ENCODE measurements at places on chromosomes 6 and 20.

DNA sequence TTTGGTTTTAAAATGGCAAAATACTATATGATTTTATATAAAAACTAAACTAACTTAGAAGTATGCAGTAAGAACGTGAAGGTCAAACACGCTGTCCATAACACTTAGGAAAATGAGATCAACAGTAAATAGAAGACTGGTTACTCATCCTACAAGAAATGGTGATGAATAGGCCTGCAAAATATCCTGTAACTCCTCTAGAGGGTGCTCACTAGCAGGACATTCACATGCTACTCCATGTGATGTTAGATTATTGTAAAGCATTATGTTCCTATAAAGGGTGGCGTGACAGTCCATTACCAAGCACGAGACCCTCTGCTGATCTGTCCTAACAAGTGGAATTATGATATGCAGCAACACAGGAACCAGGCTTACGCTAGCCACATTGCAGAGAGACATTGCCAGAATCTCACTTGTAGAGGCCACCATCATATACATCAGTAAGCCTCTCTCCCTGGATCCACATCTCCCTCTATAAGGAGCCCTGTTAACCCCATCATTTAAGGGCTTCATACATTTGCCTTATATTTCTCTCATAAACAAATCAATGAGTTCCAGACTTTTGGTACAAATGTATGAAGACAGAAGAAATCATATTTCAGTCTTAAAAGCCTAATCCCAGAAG is 18.0 kb upstream of the DEFB129 start:
- DNase-seq: peak; percentile 70

GRCh38 chr6:152298055-152298647 is 339.0 kb downstream of the SYNE1 start:
- no peak for DNase-seq

DNA sequence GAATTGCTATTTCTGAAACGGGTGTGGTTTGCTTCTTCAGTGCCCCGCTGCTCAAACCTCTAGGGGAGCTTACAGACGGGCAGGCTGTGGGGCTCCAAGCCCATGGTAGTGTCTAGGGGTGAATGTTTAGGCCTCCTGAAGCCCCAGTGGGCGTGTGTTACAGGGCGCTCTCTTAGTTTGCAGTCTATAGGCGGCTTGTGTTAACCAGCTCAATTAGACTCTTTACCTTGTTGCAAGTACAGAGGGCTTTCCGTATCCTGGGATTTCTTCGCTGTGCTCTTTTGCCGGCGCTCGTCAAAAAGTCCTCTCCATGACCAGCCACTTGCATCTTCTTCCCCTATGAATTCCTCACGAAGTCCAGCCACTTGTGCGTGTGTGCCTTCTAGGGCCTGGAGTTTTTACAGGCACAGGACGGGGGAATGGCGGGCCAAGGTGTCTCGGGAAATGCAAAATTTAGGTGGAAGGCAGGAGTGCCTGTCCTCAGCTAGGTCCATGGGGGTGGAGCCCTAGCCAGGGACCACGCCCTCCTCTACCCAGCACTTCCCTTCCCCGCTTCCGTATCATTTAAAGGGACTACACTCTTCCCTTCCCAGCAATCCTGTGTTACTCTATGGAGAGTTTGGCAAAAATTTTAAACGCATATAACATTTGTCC is 94.5 kb downstream of the HTR1B start:
- DNase-seq: peak; percentile 19

GRCh38 chr6:32888576-32888975 is 34.6 kb downstream of the PSMB9 start:
- DNase-seq: no peak

GRCh38 chr6:79750806-79751205 is 119.7 kb downstream of the SH3BGRL2 start:
- DNase-seq: no peak

GRCh38 chr6:72651174-72651573 is 29.3 kb downstream of the KCNQ5 start:
- DNase-seq: no peak

DNA sequence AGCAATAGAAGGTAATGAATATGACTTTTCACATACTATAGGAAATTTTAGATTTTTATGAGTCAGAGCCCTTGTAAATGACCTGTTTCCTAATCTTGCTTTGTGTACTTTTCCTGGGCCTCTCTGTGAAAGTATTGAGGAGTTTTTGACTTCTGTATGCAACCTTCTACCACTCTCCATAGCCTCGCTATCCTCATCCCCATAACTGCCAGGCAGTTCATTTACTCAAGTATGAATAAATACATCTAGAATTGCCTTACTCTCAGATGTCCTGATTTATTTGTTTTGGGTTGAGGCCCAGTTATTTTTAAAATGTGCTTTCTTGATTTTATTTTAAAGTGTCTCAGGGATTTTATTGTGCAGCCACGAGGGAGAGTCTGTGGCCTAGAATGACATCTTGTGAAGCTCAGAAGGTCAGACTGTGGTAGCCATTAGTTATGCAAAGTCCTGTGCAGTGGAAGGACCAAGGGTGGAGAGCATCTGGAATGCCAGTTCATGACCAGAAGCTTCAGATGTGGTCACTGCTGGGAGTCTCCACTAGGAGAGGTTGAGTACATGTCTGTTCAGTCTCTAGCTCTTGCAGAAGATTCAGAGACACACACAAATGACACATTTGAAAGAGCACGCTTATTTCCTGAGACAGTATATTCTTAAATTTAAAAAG is 346.2 kb upstream of the IMPG1 start:
- no peak for DNase-seq

DNA sequence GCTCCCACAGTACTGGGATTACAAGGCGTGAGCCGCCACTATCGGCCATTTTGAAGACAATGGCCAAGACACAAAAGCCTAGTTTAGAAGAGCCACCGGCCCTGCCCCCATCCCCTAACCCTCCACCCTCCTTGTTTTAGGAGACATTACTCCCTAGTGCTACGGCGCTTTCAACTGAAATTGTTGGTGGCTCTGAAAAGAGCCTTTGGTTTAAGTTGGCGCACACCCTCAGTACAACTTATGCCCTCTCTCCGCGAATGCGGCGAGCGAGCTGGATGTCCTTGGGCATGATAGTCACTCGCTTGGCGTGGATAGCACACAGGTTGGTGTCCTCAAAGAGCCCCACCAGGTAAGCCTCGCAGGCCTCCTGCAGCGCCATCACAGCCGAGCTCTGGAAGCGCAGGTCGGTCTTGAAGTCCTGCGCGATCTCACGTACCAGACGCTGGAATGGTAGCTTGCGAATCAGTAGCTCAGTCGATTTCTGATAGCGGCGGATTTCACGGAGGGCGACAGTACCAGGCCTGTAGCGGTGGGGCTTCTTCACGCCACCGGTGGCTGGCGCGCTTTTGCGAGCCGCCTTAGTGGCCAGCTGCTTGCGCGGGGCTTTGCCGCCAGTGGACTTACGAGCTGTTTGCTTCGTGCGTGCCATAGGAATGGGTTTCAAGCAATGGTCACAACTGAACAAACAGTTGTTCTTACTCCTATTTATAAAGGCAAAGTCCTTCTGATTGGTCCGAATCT is 114.9 kb upstream of the BTN3A2 start:
- peak; percentile 85 for DNase-seq

GRCh38 chr20:62752181-62752670 is 43.6 kb downstream of the NTSR1 start:
- no peak for DNase-seq

- DNase-seq: no peak
Observed at GRCh38 chr20:36234771-36235320, 1.4 kb upstream of the AAR2 start.

- DNase-seq: no peak
Observed at GRCh38 chr6:82525775-82526495, 162.3 kb downstream of the TPBG start.

DNA sequence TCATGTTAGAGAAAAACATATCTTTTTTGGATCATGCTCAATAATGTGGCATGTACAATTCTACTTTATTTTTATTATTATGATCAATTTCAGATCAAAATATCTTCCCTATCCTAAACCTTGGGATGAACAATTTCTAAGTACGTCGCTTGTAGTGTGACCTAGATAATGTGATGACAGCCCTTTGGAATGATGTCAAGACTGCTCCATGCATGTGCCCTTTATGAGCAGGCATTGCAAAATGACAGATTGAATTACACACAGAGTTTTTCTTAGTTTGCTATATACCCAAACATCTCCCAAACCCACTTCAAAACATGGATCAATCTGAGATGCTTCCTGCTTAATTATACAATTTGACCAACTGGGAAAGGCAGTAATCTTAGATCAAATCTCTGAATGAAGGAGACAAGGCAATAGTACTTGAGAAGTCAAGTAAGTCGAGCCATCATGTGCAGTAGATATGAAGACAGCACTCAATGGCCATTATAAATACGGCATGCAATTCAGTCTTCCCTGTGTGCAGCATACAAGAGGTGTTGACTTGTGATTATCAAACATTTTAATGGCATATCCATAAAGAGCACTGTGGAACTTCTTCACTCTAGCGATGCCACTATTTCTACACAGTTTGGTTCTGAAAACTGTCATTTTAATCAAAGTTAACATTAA is 294.8 kb downstream of the RNF144B start:
- DNase-seq: no peak

DNA sequence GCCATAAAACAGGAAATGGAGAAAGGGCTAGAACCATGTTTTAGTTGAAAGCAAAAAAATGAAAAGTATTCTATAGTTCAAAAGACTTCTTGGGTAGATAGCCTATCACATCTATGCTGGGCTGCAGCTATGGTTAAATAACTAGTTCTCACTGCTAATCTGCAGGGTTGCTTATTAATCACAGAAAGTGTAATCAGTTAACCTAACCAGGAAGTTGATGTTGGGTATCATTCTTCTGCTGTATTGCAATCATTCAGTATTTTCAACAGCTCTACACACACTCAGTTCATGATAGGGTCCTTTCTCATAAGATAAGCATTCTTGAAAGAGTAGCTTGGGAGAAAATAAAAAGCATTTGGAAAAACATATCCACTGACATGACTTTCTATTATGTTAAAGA is 135.2 kb upstream of the TCF21 start:
- DNase-seq: peak; percentile 57

Measured in renal cortical epithelial cell (primary cell).